Inflammatory macrophage treated with lipopolysaccharide for 1 hour (primary cell): ENCODE measurements at places on chromosomes 4 and X.

- peak; percentile 42 for DNase-seq
Observed at GRCh38 chrX:68936126-68936525, 107.3 kb downstream of the EFNB1 start.

- DNase-seq: no peak
Observed at GRCh38 chr4:69977582-69977981, 12.1 kb upstream of the CSN2 start.

DNA sequence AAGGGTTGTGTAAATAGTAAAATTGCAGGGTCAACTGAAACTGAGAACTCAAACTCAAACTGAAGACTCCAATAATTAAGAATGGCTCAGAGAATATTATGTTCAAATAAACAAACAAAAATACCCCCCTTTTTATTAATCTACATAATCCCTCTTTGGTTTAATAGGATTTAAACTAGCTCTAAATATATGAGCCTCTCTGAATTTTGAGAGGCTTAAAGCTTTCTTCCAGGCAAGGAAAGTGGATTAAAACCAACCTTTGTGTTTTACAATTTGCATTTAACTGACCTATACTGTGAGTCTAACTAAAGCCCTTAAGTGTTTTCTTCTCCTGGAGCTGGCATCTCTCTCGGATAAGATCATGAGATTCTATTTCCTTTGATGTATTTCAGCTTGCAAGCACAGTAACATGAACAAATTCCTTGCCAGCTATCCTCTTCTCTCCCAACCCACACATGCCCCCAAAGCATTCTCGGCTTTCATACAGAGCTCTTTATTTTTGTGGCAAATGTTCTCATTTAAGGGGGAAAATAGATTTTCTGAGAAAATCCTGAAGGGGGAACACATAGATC lies 1310.8 kb upstream of the AGA start:
- DNase-seq: no peak

- peak; percentile 53 for DNase-seq
Observed at GRCh38 chr4:156971676-156972378, at the start of gene PDGFC. Gene PDGFC (minus strand): TSS chr4:156971799. CDS start chr4:156970903, 896 bp downstream.

GRCh38 chrX:68183612-68184214 lies 249.6 kb downstream of the OPHN1 start:
- DNase-seq: peak; percentile 52
